ENCODE measurements at places on chromosomes 12 and 14.

DNA sequence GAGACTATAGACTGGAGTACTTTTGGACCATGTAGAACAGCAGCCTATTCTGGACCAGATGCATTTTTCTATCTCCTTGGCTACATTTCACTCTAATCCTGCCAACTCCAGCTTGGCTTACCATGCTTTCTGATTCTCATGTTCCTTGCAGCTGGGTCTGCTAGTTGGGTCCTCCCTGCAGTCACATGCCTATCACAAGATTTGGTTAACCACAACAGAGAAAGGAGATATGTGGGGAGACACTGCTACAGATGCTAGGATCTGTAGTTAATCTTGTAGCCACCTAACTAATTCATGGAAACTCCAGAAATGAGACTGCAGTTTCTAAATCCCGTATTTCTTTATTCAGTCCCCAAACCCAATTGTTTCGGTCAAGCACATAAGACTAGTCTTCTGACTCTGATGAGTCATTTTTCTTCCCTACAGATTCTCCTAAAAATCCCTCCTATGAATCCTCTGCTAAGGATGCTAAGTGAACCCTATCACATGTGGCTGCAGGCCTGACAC is 410.6 kb downstream of the DAD1 start:
- DNase-seq, result no peak

DNA sequence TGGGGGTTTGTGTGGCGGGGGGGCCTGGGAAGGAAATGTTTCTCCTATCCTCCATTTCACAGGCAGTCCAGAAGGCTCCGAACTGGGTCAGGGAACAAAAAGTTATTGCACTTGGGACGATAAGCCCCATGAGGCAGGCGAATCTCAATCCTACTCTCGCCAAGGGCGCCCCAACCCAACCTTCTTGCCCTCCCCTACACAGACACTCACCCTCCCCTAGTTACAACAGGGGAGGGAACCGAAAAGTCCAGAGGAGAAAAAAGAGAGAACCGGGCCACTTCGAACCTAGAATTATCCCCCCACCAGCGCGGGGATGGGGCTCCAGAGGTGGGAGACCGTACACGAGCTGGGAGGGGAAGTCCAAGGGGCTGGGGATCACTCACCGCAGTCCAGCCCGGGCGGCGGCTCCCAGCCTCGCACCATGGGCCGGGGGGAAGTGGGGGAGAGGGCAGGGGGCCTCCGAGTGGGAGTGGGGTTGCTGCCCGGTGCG is 357 bp downstream of the HOMEZ start:
- DNase-seq, result no peak

DNA sequence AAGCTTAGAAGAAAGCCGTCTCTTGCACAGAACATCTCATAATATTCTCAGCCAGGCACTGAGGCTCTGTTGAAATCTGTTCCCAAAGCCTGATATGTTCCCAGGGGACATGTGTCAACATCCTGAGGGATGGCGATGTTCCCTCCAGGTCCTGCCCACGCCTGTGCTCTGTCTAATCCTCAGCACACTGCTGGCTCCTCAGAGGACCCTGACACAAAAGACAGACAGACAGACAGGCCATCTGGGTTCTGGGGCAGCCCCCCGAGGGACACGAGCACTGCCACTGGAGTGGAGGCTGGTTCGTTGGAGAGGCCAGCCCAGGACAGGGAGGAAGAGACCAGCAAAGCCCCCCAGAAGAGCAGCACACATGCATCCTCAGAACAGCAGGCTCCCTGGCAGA is 27.8 kb downstream of the CHGA start:
- no peak for DNase-seq

- peak; percentile 73 for DNase-seq
These were observed 25.6 kb upstream of the MAP1LC3B2 start for GRCh38 chr12:116533343-116534251.

- no peak for DNase-seq
These were observed 3.6 kb downstream of the LRRC74A start for GRCh38 chr14:76829650-76830421.

GRCh38 chr14:50932592-50933495 is 11.4 kb downstream of the PYGL start:
- no peak for DNase-seq

DNA sequence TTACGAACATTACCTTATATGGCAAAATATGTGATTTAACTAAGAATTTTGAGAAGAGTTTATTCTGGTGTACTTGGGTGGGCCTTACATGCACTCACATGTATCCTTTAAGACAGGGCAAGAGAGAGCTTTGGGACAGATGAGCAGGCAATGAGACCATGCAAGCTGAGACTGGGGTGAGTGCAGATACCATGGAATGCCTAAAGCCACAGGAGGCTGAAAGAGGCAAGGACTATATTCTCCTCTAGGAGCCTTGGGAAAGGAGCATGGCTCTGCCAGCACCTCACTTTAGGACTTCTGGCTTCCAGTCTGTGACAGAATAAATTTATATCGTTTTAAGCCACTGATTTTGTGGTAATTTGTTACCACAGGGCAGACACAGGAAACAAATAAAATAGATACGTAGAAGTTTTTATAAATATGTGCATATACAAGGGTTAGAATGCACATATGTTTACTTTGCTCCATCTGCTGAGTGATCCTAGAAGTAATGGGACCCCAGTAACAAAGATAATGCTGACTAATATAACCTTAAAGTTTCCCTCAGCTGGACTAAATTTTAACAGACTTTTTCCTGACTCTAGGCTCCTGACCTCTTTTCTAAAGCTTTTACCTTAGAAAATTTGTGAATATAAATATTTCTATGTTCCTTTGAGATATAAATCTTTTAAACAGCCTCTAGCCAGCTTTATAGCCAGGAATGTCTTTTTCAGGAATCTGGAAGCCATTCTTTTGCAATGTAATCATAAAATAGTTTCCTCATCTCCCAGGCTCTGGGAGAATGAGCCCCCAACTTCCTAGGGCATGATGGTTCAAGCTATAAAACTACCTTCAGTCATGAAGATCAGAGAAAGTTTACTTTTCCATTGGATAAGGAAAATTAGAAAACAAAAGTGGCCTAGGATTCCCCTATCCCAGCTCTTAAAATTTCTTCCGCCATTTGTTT is 216.8 kb downstream of the PPFIA2 start:
- DNase-seq, result no peak

GRCh38 chr14:68977180-68977717 is 1.9 kb downstream of the ACTN1 start:
- no peak for DNase-seq

- DNase-seq, result no peak
These were observed 18.9 kb downstream of the PLEKHH1 start for GRCh38 chr14:67551940-67552339.

DNA sequence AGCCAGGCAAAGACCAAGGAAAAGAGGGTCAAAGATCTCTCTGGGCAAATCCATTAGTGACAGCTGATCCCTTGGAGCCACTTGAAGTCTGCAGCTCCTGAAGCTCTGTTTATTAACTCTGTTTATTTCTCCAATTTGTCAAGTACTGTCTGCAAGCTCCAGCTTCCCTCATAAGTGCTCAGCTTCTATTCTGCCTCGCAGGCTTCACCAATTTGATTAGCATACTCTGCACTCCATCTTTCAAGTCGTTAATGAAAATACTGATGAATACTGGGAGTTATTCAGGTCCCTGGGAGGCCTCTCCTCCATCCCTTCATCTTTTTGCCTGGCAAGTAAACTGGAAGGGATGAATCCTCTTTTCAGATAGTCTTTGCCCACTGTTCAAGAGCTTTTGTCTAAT is 54.3 kb downstream of the TTC9 start:
- no peak for DNase-seq

DNA sequence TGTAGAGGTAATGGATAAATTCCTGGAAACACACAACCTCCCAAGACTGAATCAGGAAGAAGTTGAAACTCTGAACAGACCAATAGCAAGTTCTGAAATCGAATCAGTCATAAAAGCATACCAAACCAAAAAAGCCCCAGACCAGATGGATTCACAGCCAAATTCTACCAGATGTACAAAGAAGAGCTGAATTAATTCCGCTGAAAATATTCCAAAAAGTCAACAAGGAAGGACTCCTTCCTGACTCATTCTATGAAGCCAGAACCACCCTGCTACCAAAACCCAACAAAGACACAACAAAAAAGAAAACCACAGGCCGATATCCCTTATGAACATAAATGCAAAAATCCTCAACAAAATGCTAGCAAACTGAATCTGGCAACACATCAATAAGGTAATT is 81.5 kb downstream of the SLC38A4 start:
- no peak for DNase-seq

DNA sequence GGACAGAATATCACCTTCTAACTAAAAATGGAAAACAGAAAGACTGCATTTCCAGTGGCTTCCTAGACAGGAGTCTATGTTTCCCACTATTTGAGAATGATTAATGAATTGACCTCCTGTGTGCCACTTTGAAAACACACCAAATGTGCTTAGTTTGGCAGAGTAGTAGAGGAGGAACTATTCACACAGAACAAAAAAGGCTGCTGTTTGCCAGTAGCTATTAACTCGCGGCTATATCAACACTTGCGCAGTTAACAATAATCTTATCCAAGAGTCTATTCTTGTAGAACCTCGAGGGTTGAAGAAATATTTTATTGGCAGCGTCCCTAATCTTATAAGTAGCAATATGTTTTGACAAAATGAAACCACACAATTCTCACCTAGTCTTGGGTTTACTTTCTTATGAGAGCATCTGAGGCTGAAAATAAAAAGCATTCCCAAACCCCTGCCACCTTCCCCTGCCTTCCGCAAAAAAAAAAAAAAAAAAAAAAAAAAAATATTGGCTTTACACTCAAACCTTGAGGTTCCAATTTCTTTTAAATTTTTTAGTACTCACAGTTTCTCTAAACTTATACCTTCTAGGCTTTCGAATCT is 127.3 kb upstream of the FLRT2 start:
- no peak for DNase-seq

- DNase-seq, result no peak
These were observed 24.7 kb downstream of the RPL10L start for GRCh38 chr14:46626876-46627275.

DNA sequence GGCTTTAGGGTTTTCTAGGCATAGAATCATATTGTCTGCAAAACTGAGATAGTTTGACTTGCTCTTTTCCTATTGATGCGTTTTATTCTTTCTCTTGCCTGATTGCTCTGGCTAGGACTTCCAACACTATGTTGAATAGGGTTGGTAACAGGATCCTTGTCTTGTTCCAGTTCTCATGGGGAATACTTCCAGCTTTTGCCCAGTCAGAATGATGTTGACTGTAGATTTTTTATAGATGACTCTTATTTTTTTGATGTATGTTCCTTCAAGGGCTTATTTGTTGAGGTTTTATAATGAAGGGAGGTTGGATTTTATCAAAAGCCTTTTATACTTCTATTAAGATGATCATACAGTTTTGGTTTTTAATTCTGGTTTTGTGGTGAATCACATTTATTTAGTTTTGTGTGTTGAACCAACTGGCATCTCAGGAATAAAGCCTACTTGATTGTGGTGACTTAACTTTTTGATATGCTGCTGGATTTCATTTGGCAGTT is 478.2 kb downstream of the TMEM117 start:
- no peak for DNase-seq

DNA sequence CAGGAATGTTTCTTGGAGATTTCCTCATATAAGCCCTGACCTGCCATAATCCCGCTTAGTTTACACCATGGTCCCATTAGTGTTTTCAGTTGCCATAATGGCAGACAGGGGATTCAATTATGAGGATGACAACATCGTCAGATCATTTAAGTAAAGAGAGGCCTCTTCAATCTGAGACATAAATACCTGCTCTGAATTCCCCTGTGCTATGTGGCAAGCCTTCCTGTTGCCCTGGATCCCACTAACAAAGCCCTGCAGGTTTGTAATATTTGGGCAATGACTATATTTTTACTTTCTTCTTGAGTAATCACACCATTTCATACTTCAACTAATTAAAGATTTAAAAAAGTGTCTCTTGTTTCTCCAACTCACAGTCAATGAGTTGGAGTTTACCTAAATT is 108.9 kb downstream of the TRAFD1 start:
- DNase-seq, result no peak

DNA sequence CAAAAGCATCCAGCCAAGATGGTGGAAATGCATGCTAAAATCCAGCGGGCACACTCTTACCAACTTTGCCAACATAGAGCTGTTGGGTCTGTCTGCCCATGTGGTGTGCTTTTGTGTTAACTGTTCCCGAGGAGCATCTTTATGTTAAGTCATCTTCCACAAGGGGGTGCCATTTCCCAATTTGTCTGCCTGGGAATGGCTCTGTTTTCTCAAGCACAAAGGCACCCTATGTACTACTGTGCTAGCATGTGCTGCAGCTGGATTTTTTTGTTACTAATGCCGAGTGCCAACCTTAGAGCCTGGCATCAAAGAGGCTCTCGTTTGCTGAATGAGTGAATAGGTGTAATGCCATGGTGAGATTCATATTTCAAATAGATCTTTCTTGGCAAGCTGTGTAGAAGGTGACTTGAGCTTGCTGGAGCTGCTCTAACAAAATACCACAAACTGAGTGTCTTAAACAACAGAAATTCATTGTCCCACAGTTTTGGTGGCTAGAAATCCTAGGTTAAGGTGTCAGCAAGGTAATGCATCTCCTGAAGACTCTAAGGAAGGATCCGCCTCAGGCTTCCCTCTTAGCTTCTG is 74.3 kb downstream of the TRHDE start:
- no peak for DNase-seq

DNA sequence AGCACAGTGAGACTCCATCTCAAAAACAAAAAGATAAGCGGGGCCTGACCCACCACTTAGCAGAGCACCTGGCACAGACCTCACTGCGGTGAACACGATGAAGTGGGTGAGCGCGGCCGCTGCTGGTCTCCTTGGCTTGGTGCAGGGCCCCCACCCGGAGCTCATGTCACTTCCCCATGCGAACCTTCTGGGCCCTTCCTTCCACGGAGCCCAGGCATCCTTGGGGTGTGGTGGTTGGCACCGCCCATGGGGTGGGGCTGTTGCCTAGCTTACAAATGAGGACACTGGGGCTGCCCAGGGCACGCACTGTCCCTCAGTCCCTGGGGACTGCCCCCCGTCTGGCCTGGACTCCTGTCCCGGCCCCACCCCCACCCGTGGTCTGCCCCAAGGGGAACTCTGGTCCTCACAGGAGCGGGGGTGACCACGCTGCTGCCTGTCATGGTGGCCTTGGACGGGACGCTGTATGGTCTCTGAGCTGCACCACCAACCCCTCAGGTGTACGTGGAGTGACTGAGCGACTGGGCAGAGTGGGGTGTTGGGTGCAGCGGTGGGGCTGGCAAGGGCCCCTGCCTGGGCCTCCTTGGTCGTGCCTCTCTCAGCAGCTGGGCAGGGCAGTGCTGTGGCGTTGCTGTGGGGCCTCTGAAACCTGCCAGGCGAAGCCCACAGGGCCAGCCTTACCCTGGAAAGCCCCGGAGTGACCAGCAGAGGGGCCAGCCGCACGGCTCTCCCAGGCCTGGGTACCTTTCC is 15.3 kb downstream of the FBRSL1 start:
- DNase-seq, result peak; percentile 61

Measured in CD4-positive, alpha-beta T cell treated with Interferon gamma for 1 hour (primary cell).